Lung microvascular endothelial cell (primary cell): ENCODE measurements at places on chromosomes 12 and 14. TPM values are rescaled to one million over a fixed set of nuclear protein-coding genes. Genes with fewer than 3 reads are reported as not detected.

The MGAT2 gene
- 53.0 and 69.0 TPM in 2 replicates for total RNA-seq

The BAZ1A gene
- total RNA-seq, result 29.9 and 30.2 TPM in 2 replicates

The SYT10 gene
- total RNA-seq, result not detected in 2 replicates

The CHURC1 gene
- total RNA-seq, result 31.2 and 37.1 TPM in 2 replicates

The TAS2R31 gene
- total RNA-seq, result 1.1 and 1.8 TPM in 2 replicates

The TCL1A gene
- not detected in 2 replicates for total RNA-seq

DNA sequence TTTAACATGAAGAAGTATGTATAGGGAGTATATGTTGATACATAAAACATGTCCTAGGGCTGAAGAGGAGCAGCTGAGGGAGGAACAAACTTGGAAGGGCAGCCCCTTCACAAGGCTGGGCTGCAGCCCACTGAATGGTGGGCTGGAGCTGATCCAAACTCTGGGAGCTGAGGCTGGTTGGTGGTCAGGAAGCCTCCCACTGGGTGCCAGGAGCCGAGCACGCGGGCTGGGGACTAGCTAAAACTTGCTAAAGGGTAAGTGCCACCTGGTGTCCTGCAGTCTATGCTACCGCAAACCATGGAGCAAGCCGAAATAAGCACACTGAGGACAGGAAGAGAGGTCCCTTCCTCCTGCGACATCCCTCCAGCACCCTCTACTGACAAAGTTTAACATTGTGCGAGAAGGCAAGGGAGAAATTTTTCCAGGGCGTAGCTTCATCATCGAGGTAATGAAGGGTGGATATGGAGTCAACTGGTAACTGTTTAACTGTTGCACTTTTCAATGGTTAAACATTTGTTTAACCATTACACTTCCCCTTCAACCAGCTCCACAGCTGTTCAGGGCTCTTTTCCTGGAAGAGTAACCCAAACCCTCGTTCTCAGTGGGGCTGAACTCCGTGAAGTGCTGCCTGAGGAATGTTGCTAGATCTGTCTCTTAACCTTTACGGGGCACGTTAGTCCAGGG lies 42.2 kb downstream of the EGLN3 start:
- no peak for DNase-seq

GRCh38 chr14:42778984-42779383 lies 1172.3 kb downstream of the LRFN5 start:
- DNase-seq, result no peak

DNA sequence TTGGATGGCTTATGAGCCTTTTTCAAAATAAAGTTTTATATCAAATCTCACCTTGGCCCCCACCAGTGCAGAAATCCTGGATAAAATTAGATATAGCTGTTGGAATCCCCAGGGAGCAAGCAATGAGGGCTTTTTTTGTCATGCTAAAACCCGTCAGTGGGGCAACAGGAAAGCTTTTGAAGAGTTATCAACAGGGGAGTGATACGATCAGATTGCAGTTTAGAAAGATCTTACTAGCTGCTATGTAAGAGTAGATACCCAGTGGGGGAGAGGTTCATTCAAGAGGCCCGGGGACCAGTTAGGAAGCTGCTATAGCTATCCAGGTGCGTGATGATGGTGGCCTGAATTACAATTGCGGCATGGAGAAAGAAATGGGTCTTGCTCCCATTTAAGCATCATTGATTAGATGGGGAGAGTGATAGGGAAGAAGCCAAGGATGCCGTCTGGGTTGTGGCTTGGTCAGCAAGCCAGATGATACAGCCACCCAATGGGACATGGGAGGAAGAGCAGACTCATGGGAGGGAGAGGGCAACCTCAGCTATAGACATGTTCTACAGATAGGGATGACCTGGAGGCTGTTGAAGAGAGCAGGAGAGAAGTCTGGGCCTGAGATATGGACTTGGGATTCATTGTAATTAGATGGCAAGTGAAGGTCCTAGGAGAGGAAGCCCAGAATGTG lies 272.4 kb downstream of the DPF3 start:
- DNase-seq, result no peak

- DNase-seq, result no peak
Observed at GRCh38 chr12:24705741-24706358, 243.1 kb downstream of the BCAT1 start.

DNA sequence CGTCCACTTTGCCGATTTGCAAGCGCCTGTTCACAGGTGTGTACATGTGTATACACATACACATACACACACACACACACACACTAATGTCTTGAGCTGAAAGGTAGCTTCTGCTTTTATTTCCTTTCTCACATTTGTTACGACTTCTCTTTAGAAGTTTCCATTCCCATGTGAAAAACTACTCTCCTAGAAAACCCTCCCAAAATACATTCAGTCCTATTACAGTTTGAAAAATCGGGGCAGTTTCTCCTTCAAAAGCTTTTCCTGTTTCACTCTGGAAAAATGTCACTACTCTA lies 3.9 kb downstream of the BLTP3B start:
- DNase-seq, result no peak

GRCh38 chr14:33560718-33561431 lies 390.0 kb downstream of the EGLN3 start:
- DNase-seq, result no peak

- DNase-seq, result no peak
Observed at GRCh38 chr14:74647061-74647677, 35.1 kb upstream of the LTBP2 start.

DNA sequence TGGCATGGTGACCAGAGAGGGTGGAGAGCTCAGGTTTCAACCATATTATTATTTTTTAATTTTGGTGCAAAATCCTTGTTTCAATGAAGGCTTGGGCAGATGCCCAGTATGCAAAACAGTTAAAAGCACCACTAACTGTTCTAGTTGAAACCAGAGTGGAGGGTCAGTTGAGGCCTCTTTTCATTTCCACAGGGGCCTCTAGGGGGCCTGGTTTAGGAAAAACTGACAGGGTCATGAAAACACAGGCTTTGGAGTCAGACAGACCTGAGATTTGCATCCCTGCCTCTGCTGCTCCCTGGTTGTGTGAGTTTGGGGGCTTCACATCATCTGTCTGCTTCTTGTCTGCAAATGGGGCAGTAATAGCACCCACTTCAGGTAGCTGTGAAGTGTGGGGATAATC lies 3.3 kb upstream of the RPH3A start:
- DNase-seq, result no peak

DNA sequence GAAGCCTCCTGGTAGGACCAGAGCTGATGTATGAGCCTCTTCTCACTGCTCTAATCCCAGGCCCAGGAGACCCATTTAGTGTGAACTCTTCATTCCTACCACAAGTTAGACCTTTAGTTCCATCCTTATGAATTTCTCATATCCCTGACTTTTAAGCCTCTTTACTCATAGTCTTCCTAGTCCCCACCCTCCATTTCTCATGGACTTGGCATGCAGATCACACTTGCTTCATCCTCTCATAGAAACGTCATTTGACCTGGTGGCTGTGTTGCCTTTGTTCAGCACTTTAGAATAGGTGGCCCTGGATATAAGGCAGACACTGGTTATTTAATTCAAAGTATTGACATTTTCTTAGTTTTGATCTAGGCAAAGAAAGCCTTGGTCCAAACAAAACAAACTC lies 99.5 kb downstream of the SLC16A7 start:
- DNase-seq, result no peak

DNA sequence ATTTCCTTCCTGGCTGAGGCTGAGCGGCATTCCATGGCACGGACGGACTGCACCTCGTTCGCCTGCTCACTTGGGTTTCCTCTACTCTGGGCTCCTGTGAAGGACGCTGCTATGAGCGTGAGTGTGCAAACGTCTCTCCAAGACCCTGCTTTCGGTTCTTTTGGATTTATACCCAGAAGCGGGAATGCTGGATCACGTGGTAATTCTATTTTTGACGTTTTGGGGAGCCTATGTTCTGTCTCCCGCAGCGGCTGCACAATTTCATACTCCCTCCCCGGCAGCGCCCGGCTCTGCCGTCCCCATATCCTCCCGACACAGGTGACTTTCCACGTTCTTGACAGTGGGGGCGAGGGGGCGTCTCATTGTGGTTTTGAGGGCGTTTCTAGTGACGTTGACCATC lies 20.6 kb downstream of the MMP17 start:
- no peak for DNase-seq

DNA sequence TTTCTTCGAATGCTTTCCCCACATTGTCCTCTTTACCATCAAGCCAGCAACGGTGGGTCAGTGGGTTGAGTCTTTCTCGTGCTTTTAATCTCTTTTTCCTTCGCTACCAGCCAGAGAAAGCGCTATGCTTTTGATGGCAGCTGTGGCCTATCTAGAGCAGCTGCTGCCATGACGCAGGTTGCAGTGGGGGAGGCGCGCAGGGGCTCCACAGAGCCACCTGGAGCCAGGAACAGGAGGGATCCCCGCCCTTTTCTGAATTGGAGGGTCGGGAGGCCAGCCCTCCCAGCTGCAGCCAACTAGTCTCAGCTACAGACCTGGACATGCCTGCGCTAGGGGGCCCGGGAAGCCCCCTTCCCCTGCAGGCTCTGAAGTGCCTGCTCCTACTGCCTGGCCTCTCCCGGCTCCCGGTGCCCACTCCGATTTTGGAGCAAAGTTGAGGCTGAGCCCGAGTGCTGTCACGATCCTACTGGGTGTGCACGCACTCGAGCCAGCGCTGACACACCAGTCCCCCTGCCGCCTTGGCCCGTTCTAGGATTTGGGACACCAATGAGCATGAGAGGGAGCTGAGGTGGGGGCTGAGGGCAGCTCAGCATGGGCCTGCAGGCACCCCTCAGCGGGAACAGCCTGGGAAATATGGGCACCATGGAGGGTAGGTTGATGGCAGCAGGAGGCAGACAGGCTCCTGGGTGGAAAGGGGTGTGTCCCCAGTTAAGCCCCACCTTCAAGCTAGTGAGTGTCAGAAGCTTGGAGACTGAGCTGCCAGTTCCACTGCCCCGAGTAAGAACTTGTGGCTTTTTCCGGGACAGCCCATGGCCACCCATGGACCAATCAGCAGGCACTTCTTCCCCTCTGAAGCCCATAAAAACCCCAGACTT lies 784.2 kb downstream of the SLC6A15 start:
- no peak for DNase-seq

GRCh38 chr14:42214981-42215491 lies 608.4 kb downstream of the LRFN5 start:
- peak; percentile 26 for DNase-seq

GRCh38 chr14:29629839-29630238 lies 297.8 kb downstream of the PRKD1 start:
- no peak for DNase-seq

GRCh38 chr12:128823916-128824839 lies at the start of gene SLC15A4:
Gene SLC15A4 (minus strand): TSS chr12:128823958. CDS start chr12:128823943, 15 bp downstream.
- peak; percentile 94 for DNase-seq

GRCh38 chr12:103657331-103657730 lies 70.3 kb downstream of the STAB2 start:
- DNase-seq, result no peak
